Neuronal stem cell (in vitro differentiated cells): ENCODE measurements at places on chromosomes 4 and X.

- no peak for DNase-seq
Measured at GRCh38 chr4:165766976-165767375, 106.1 kb upstream of the TLL1 start.

DNA sequence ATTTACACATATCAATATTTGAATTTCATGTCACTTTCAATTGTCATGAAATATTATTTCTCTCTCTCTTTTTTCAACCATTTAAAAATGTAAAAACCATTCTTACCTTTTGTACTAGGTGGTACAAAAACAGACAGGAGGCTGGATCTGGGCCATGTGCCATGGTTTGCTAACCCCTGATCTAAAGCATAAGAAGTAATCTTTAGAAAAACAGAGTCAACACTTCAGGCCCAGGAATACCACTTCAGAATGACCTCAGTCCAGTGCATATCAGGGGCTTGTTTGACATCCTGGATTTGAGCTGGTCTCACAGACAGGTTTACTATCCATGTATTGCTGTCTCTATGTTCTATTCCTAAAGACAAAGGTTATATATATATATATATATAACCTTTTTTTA is 102.5 kb downstream of the DCHS2 start:
- DNase-seq, result no peak

- no peak for DNase-seq
Measured at GRCh38 chrX:15244421-15244820, 25.5 kb downstream of the ASB9 start.

GRCh38 chrX:20971250-20971649 is 403.0 kb upstream of the CNKSR2 start:
- no peak for DNase-seq

DNA sequence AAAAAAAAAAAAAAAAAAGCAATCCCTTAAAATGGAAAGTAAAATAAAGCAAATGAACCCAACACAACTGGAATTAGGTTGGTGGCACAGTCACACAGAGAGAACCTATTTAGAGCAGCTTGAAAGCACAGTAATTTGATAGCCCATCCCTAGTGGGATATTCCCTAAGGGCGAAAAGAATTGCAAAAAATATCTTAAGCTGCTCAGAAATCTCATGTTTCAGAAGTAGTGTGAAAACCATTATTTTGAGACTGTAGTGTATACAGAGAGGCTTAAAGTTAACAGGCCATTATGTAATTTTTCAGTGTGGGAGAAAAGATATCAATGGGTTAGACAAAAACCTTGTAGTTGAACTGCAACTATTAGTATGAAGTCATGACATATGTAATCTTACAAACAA is 40.0 kb upstream of the DHX15 start:
- DNase-seq, result no peak

DNA sequence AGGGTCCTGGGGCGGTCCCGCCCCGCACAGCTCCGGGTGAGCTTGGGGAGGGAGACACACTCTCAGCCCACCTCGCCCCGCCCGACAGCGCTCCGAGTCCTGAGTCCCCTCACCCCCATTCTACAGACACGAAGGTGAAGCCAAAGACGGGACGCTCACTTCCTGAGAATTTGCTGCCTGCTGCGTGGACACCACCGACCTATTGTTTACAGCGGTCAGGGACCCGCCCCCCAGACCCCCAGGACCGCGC is 796 bp upstream of the ZNF141 start:
- no peak for DNase-seq

DNA sequence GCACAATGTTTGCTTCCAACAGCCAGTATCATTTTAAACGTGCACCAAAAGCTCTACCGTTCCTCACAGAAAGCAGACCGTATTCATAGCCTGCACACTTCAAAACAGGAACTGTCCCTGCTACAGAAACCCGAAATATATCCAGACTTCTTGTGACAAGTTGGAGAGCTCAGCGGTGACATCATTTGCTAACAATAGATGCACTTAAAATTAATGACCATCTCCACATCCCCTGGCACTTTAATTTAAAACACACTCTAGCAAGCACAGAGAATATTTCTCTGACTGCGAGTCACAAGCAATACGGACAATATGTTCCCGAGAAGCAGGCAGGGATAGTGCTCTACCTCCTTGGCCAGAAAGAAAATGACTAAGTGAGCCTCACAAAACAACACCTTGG is 2.5 kb downstream of the NYX start:
- DNase-seq, result no peak

DNA sequence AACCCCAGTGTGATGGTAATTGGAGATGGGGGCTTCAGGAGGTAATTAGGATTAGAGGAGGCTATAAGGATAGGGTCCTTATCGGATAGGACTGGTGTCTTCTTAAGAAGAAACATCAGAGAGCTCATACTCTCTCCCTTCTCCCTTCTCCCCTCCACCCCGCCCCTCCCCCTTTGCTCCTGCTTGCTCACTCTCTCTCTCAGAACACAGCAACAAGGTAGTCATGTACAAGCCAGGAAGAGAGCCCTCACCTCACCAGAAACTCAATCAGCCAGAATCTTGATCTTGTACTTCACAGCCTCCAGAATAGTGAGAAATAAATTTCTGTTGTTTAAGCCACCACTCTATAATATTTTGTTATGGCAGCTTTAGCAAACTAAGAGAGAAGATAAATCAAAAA is 4.5 kb downstream of the DDX60L start:
- no peak for DNase-seq

- no peak for DNase-seq
Measured at GRCh38 chr4:67573193-67573592, 14.7 kb downstream of the STAP1 start.

DNA sequence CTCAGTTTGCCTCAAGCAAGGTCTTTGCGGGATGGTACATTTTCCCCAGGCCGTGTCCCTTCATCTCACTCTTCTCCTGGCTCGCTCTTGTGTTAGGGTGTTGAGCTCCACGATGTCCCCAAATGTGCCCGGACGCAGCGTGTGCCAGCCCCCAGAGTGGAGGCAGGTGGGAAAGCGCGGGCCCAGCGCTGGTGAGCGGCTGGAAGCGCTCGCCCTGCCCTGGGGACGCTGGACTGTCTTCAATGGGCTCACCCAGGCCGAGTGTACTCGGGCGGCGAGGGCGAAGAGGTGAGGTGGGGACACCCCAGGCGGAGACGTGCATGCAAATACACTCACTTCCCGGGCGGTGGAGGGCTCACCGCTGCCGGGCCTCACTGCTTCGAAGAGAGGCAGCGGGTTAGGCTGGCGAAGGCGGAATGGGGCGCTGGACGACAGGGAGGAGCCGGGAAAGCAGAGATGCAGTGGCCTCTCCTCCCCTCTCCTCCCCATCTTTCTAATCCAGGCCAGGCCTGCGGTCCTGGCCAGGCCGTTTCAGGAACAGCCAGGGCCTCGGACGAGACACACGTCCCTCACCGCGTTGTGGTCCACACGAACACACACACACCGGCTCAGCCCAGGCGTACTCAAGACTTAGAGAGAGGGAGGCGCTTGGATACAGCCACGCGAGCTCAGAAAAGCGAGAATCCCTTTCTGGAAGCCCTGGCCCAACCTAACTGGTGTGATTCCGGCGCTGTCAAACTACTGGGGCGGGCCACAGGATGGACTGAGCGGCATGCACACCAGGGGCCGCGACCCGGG is 2.2 kb downstream of the NKX6-1 start:
- no peak for DNase-seq

DNA sequence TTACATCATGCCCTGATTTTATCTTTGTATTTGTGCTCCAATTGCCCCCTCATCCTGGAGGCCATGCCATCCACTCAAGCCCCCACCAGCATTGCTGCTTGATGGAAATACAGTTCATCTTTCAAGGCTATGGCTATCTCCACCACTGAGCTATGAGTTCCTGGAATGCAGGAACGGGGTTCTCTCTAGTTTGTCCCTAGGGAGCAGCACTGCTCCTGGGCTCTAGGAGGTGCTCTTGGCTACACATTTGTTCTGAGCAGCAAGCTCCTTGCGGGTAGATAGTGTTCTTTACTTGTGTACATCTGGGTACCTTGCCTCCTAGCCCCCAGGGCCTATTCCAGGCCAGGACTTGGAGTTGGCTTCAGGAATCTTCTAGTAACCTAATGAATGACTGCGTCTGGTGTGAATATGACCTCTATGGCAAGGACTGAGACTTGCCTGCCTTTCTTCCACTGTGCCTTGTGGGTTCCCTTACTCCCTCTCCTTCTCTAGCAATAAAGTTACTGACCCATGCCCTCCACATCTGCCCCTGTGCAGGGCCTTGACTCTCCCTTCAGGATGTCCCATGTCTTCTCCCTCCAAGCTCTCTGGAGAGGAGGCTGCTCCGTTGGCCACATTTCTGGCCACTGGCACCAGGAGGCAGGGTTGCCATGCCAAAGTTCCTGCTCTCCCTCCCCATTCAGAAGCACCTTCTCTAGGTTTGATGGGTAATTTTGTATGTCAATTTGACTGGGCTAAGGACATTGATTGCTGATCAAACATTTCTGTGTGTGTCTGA is 7.6 kb downstream of the CITED1 start:
- DNase-seq, result no peak

DNA sequence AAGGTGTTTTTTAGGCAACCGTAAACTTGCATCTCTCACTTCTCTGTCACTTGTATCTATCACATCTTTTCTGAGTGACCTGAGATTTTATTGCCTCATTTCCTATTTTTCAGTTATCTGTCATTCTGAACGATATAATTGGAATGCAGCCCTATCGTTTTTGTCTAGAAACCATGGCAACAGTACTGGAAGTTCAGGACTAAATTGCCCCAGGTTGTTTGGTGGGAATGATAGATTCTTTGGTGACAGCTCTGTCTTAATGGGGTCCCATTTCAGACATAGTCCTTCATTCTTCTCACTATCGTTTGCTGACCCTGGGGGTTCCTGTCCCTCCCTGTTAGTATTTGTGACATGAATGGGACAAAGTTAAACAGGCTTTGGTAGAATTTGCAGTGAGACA is 267.7 kb upstream of the GALNT7 start:
- DNase-seq, result no peak

DNA sequence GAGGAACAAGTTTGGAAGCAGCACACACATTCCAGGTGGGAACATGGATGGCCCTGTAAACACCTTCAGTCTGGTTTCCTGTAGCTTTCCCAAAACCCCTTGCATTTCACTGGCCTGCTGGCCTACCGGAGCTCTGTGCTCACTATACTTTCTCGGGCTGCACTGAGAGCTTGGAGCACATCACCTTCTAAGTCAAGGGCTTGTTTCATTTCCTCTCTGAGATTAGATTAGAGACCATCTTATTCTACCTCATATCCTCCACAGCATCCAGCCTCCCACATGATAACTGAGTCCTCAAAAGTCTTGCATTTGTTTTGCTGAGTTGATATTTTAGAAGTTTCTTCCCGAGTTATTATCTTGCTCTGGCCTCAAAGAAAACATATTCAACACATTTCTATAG is 147.7 kb downstream of the RASL11B start:
- no peak for DNase-seq

DNA sequence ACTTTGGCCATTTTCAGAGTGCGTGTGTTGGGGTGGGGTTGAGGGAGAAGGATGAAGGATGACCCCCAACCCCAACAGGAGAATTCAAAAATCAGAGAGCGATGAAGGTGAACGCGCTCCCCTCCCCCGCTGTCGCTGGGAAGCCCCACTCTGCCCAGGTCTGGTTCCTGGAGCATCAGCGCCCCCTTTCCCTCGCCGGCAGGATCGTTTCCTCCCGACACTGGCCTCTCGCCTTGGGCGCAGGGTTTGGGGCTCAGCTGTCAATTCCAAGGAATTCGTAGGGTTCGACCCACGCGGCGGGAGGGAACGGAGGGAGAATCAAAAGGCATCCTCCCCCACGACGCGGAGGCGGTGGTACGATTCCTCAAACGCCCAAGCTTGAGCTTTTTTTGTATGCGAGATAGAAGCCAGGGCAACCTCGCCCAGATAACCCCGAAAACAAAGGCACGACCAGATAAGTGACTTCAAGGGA is 1.0 kb upstream of the PDGFRA start:
- DNase-seq, result peak; percentile 81

- DNase-seq, result no peak
Measured at GRCh38 chrX:149471397-149471796, 33.7 kb downstream of the IDS start.

- DNase-seq, result peak; percentile 24
Measured at GRCh38 chr4:174217273-174218126, 66.0 kb downstream of the FBXO8 start.

DNA sequence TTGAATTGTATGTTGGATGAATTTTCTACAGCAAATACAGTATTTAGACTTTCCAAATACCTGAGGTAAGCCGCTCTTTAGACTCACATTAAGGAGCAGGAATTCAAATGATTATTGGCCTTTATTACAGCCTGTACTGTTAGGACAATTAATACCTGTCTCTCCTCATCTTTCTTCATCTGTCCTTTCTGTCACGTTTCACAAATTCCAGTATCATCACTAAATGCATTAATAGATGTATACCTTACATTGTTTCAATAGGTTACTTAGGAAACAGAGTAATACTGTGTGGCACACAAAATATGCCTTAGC is 1.2 kb downstream of the FAM241A start:
- DNase-seq, result no peak

GRCh38 chrX:82041034-82041433 is 839.1 kb downstream of the SH3BGRL start:
- DNase-seq, result no peak

- no peak for DNase-seq
Measured at GRCh38 chr4:41430792-41431191, 107.2 kb upstream of the LIMCH1 start.

DNA sequence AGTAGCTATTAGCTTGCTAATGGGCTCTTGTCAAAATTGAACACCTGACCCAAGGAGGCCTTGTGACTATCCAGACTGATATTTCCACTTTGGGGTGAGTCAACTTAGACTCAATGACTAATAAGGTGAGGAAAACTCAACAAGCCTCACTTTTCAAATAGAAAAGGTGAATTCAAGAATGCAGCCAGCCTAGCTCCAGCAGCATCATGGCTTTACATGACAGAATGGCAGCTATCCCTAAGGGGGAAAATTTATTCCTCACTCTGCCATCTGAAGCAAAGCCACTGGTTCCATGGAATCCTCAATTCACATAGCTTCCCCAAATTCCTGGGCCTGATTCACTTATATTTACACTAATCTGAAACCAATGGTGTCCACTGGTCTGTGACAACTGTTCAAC is 29.1 kb upstream of the RAB9B start:
- no peak for DNase-seq

- no peak for DNase-seq
Measured at GRCh38 chrX:114599911-114600310, 16.0 kb downstream of the HTR2C start.

DNA sequence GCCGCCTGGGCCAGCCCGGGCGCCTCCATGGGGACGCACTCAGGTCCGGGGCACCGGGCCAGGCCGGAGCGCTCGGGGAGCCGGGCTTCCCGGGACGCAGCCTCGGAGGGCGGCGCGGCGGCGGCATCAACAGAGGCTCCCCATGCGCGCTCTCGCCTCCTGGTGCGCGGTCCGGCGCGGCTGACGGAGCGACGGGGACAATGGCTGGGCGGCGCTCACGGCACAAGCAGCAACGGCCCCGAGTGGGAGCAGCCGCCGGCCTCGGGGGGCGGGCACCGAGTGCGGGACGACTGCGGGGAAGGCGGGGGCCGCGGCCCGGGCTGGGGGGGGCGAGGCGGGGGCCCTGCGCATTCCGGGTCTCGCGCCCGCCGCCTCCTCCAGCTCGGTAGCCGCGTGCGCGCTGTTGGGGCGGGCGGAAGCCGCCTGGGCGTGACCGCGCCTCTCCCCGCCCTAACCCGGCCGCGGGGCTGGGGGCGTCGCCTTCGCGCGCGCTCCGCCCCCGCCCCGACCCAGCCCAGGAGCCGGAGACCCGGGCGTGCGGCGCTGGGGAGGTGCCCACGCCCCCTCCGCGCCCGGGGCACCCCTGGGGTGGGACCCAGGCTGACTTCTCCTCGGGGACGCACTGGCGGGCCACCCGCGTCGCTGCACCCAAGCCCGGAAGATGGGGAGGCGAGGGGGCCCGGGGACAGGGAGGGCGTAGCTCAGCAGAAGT is at the start of gene PRKX:
TSS of gene PRKX (minus strand) at position 425 of the 712 bp plus-strand sequence. CDS start at position 29, 396 bp downstream.
- no peak for DNase-seq

GRCh38 chr4:176409627-176410026 is 89.9 kb downstream of the SPCS3 start:
- no peak for DNase-seq
